ENCODE measurements at places on chromosomes 5 and 9. TPM values are rescaled to one million over a fixed set of nuclear protein-coding genes. Genes with fewer than 3 reads are reported as not detected.

Gene FCN2
- polyA plus RNA-seq, result 0.22 TPM

Gene DPYSL3
- 19.8 TPM for polyA plus RNA-seq

Gene CAMK4
- polyA plus RNA-seq, result 0.45 TPM

Gene SPINK14
- not detected for polyA plus RNA-seq

Gene ANKRD18A
- polyA plus RNA-seq, result 4.4 TPM

Gene PNPLA7
- polyA plus RNA-seq, result 0.79 TPM

Gene GRXCR2
- polyA plus RNA-seq, result not detected

Gene COL5A1
- polyA plus RNA-seq, result 34.1 TPM

Gene TRIM7
- 3.6 TPM for polyA plus RNA-seq

Gene ALDH1A1
- 168 TPM for polyA plus RNA-seq

Gene PTCH1
- 4.9 TPM for polyA plus RNA-seq

Gene KLHL3
- 1.0 TPM for polyA plus RNA-seq

Gene SPATA31A3
- polyA plus RNA-seq, result not detected

Gene RGMB
- 3.8 TPM for polyA plus RNA-seq

Gene CD74
- polyA plus RNA-seq, result 2,010 TPM

Gene C9
- not detected for polyA plus RNA-seq

Gene PCDHGA10
- polyA plus RNA-seq, result 0.96 TPM

Gene PDZD2
- polyA plus RNA-seq, result 9.2 TPM

Gene PCDHGB4
- 0.31 TPM for polyA plus RNA-seq

Gene NREP
- 12.9 TPM for polyA plus RNA-seq

Gene TMEM215
- not detected for polyA plus RNA-seq

All from lung (tissue), 17 donors.